ENCODE measurements at places on chromosomes 1 and 21. TPM values are rescaled to one million over a fixed set of nuclear protein-coding genes. Genes with fewer than 3 reads are reported as not detected.

DNA sequence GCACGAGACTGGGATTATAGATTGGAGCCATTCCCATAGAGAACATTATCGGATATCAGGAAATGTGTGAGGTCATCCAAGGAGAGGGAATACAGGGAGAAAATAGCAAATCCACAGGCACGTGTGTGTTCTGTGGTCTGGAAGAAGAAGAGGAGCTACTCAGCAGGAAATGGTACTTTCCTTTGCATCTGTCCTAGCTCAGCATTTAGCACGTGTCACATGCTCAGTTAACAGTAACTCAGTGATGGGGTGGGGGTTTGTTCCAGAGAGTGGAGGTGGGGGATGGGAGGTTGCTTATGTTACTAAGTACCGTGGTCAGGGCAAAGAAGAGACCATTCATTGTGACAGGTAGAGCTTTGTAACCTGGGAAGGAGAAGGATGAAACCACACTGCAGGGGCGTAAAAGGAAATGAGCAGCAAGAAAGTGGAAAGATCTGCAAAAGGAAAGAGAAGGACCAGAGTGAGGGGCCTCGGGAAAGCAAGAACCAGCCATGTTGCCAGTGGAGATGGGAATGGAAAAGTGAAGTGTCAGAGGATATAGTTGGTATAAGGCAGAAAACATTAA, 100.4 kb downstream of the ATP5PO start:
- peaks cover 57% of the 10 kb centered on the region for H3K36me3 ChIP-seq
- H3K27me3 ChIP-seq: no peaks in the 10 kb centered on the region
- H3K4me1 ChIP-seq: peaks cover 26% of the 10 kb centered on the region
- DNase-seq: no peak
- H3K27ac ChIP-seq: peak overlapping the region; percentile 75

DNA sequence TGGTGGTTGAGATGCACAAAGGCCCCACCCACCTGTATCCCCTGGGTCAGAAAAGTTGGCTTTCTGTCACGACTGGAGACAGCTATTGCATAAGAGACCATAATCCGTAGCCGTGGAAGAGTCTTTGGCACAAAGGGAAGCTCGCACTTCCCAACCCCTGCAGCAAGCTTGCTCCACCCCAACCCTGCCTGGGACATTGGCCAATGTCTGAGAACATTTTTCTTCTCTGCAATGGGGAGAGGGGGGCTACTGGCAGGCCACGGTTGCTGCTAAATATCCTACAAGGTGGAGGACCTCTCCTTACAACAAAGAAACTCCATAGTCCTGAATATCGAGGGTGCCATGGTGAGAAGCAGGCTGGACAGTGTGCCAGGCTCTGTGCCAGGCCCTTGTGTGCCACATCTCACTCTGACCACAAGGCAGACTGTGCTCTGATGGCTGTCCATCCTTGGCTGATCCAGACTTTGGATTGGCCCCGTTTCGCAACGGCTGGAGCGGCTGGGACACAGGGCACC, 104.1 kb downstream of the CSMD2 start:
- H3K27me3 ChIP-seq: no peaks in the 10 kb centered on the region
- H3K4me1 ChIP-seq: peaks cover 20% of the 10 kb centered on the region
- H3K36me3 ChIP-seq: peaks cover 28% of the 10 kb centered on the region
- H3K4me3 ChIP-seq: no peak overlapping the region
- H3K27ac ChIP-seq: no peak overlapping the region
- DNase-seq: no peak

DNA sequence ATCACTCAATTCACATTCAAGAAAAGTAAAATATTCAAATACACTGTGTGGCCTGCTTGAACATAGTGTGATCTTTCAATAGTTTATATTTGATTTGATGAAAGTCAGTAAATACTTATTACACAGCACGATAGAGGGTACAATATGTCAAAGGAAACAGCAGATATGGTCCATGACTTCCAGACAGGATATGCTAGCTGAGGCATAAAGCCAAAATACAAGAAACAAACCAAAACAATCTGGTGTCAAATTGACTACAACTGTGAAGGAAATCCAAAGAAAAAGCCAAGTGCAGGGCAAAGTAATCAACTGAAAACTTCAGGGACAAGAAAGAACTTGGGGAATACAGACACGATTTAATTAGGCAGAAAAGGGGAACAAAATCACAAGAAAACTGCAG, 19.3 kb downstream of the RRAGC start:
- peaks cover 19% of the 10 kb centered on the region for H3K4me1 ChIP-seq
- H3K27ac ChIP-seq: 0 out of 2 replicates have a peak overlapping the region, but pooled peaks have one; percentile 6
- no peak for DNase-seq
- H3K36me3 ChIP-seq: peaks cover 41% of the 10 kb centered on the region
- no peak overlapping the region for H3K4me3 ChIP-seq
- no peaks in the 10 kb centered on the region for H3K27me3 ChIP-seq

DNA sequence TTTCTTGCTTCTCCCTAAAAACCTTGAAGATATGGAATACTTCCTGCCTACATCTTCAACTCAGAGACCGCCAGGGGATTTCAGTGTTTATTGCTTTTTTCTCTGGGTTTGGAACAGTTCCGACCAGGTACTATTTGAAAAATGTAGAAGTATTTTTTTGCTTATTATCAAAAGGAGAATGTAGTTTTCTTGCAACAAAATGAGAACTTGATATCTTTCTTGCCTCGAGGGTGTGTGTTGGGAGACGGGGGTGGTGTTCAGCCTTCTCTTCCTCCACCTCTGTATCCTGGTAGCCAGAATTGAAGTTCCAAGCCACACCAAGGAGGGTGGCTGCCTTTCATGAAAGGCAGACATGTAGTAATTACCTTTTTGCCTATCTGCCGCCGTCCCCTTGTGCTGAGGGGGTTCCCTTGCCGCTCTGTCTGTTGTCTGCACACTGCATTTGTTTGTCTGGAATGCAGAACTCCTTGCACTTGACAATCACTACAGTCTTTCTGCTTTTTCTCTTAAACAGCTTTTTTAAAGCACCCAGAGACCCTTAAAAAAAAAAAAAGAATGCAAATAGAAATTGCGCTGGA, 212.1 kb downstream of the PBX1 start:
- 0 out of 2 replicates have a peak overlapping the region, but pooled peaks have one; percentile 22 for H3K4me3 ChIP-seq
- H3K27me3 ChIP-seq: no peaks in the 10 kb centered on the region
- H3K27ac ChIP-seq: peak overlapping the region; percentile 64
- H3K4me1 ChIP-seq: peaks cover 63% of the 10 kb centered on the region
- peaks cover 5% of the 10 kb centered on the region for H3K36me3 ChIP-seq

DNA sequence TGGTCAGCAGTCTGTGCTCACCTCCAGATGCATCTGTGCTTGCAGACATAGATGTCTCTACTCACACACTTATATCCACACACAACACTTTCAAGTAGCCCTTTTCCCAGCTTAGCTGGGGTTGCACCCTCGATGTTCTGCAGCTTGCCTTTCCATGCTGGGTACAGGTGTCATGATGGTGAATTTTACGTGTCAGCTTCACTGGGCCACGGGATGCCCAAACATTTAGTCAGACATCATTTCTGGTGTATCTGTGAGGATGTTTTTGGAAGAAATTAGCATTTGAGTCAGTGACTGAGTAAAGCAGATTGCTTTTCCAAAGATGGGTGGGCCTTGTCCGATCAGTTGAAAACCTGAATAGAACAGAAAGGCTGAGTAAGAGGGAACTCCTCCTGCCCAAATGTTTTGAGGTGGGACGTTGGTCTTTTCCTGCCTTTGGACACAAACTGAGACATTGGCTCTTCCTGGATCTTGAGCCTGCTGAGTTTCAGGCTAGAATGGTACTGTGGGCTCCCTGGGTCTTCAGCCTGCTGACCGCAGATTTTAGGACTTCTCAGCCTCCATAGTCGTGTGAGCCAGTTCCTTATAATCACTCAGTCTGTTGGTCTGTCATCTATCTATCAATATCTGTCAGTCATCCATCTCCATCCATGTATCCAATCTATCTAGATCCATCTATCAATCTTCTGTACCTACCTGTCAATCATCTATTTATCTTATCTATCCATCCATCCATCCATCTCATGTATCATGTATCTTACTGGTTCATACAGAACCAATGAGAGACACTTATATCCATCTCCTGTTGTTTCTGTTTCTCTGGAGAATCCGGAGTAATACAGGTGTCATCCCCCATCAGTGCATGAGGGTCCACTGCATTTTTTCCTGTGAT, 12.7 kb upstream of the OBSCN start:
- DNase-seq: no peak
- H3K4me1 ChIP-seq: no peaks in the 10 kb centered on the region
- no peak overlapping the region for H3K4me3 ChIP-seq
- H3K27ac ChIP-seq: no peak overlapping the region
- H3K27me3 ChIP-seq: peaks cover 34% of the 10 kb centered on the region

GRCh38 chr21:45962531-45963231, 18.9 kb upstream of the COL6A1 start:
- DNase-seq: no peak
- peaks cover 65% of the 10 kb centered on the region for H3K27me3 ChIP-seq
- H3K27ac ChIP-seq: no peak overlapping the region
- no peak overlapping the region for H3K4me3 ChIP-seq
- no peaks in the 10 kb centered on the region for H3K4me1 ChIP-seq

DNA sequence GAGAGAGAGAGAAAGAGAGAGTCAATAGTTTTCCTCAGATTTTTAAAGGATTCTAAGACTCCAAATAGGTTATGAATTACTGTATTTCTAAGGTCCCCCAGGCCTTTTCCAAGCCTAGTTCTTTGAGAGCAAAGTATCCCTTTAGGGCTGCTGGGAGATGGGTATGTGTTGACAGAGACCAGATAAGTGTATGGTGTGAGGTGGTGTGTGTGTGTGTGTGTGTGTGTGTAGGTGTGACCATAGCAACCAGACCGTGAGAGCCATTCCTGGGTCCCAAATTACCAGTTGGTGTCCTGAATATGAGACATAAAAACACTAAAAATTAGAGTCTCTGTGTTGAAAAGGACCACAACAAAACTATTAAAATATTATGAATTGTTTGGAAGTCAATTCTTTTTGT, 41.7 kb upstream of the DNAJC6 start:
- DNase-seq: no peak
- H3K27ac ChIP-seq: no peak overlapping the region
- H3K4me1 ChIP-seq: peaks cover 33% of the 10 kb centered on the region

GRCh38 chr1:82179131-82179530, 378.4 kb downstream of the ADGRL2 start:
- H3K27ac ChIP-seq: no peak overlapping the region

DNA sequence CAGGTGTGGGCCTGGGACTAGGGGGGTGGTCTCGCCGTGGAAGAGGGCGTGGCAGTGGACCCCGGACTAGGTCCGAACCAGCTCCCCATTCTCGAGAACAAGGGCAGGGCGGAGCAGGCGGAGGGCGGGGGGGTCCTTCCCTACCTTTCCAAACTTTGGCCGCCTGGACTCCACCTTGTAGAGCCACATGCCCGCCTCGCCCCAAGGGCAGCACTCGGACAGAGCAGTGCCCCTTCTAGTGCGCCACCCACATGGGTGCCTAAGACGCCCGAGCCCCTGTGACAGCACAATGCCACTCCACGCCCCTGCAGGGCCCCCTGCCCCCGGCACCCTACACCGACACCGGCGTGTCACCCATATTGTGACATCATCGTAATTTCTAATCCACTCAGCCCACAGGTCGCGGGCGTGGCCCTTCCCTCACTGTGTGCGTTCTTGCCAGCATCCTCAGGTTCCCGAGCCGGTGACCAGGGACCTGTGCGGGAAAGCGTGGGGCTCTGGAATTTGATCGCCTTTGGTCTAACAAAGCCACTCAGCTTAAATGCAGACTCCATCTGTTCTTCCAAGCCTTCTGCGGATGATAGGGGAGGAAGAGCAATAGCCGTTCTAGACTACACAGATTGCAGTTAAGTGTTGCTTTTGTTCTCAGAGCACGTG, 553 bp upstream of the STMN1 start:
- peaks cover 27% of the 10 kb centered on the region for H3K4me1 ChIP-seq
- DNase-seq: peak; percentile 33
- H3K27me3 ChIP-seq: no peaks in the 10 kb centered on the region
- H3K27ac ChIP-seq: peak overlapping the region; percentile 73

- DNase-seq: no peak
- no peaks in the 10 kb centered on the region for H3K27me3 ChIP-seq
- H3K36me3 ChIP-seq: peaks cover 22% of the 10 kb centered on the region
- no peak overlapping the region for H3K4me3 ChIP-seq
- peaks cover 10% of the 10 kb centered on the region for H3K4me1 ChIP-seq
These were observed 5.0 kb downstream of the TOR1AIP2 start for GRCh38 chr1:179872558-179872957.

- H3K27ac ChIP-seq: peak overlapping the region; percentile 12
- H3K4me1 ChIP-seq: peaks cover 55% of the 10 kb centered on the region
- no peaks in the 10 kb centered on the region for H3K36me3 ChIP-seq
- DNase-seq: no peak
These were observed 19.8 kb downstream of the LHX4 start for GRCh38 chr1:180249725-180250498.

DNA sequence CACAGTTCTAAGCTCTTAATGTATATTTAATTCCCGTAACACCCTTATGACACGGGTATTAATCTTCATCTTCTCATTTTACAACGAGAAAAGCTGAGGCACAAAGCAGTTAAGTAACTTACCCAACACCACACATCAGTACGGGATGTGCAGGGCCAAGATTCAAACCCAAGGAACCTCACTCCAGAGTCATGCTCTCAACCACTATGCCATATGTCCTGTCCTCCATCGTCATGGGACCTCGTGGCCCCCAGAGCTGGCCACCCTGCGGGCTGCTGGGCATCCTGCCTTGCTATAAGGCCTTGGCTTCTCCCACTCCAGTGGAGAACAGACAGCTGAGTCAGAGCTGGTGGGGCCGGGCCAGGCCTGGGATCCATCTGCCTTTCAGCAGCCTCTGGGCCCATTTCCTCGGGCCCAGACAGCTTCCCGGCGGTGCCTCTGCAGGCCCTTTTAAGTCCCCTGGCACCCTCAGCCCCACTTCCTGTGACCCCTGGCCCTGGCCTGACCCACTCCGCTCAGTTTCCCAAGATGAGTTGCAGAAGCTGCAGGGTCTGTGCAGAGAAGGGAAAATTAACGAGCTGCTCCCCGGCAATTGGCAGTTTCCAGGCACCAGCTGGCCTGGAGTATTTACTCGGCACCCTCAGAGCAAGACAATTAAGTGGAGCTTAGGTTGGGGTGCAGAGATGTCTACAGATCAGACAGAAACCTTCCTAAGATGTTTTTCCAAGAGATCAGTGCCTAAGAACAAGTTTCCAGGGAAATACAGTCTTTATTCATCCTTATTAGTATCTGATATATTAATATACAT, 98.2 kb downstream of the EPHB2 start:
- H3K27ac ChIP-seq: no peak overlapping the region
- no peaks in the 10 kb centered on the region for H3K27me3 ChIP-seq
- H3K36me3 ChIP-seq: no peaks in the 10 kb centered on the region
- H3K4me3 ChIP-seq: no peak overlapping the region
- DNase-seq: no peak
- peaks cover 25% of the 10 kb centered on the region for H3K4me1 ChIP-seq

DNA sequence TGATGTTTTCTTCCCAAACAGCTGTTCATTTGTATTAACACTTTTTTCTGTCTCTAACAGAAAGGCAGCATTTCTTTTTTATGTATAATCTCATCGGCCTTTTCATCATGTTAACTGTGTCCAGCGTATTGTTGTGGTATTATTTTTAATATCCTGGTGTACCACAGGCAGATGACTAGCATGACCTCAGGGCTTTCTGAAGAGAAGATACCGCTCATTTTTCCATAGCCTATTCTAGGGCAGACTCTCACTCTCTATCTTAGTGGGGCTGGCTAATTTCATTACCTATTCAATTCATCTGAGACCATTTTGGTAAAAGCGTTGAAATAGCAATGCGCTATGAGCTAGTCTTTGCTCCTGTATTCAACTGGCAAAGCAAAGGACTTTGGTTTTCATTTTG, 209.9 kb downstream of the SDCCAG8 start:
- no peaks in the 10 kb centered on the region for H3K36me3 ChIP-seq
- no peaks in the 10 kb centered on the region for H3K27me3 ChIP-seq

The CELA3B gene
- total RNA-seq: 6.7 TPM

The PTCH2 gene
- total RNA-seq: 1.1 TPM

The IL19 gene
- total RNA-seq: not detected

The CRABP2 gene
- total RNA-seq: 186 TPM

The SPATA17 gene
- 0.46 TPM for total RNA-seq

The ACTL8 gene
- total RNA-seq: 0.80 TPM

The DR1 gene
- total RNA-seq: 57.1 TPM

The CADM3 gene
- total RNA-seq: 5.5 TPM

The GPATCH3 gene
- total RNA-seq: 16.1 TPM

The PIGR gene
- 2.2 TPM for total RNA-seq

The KRTAP21-2 gene
- not detected for total RNA-seq
